Ovary (tissue), 10 donors: ENCODE measurements at places on chromosomes 13 and 19. TPM values are rescaled to one million over a fixed set of nuclear protein-coding genes. Genes with fewer than 3 reads are reported as not detected.

DNA sequence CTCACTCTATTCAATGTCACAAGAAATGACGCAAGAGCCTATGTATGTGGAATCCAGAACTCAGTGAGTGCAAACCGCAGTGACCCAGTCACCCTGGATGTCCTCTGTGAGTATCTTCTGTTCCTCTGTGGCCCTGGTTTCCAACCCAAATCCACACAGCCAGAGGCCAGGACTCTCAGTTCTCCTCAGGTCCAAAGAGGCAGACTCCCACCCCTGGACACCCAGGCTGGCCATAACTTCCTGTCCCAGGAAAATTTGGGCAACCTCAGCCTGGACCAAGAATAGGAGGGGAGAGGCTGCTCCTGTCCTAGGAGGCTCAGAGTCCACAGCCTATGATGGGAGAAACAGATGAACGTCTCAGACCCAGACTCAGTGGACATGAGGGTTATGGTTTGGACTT is 11.7 kb downstream of the CEACAM5 start:
- H3K36me3 ChIP-seq = no peaks in the 10 kb centered on the region
- H3K4me1 ChIP-seq = no peaks in the 10 kb centered on the region
- H3K27me3 ChIP-seq = no peaks in the 10 kb centered on the region
- no peak for DNase-seq
- no peak overlapping the region for H3K27ac ChIP-seq

The SLC25A41 gene
- polyA plus RNA-seq = 0.38 TPM

The ELANE gene
- 0.59 TPM for polyA plus RNA-seq

DNA sequence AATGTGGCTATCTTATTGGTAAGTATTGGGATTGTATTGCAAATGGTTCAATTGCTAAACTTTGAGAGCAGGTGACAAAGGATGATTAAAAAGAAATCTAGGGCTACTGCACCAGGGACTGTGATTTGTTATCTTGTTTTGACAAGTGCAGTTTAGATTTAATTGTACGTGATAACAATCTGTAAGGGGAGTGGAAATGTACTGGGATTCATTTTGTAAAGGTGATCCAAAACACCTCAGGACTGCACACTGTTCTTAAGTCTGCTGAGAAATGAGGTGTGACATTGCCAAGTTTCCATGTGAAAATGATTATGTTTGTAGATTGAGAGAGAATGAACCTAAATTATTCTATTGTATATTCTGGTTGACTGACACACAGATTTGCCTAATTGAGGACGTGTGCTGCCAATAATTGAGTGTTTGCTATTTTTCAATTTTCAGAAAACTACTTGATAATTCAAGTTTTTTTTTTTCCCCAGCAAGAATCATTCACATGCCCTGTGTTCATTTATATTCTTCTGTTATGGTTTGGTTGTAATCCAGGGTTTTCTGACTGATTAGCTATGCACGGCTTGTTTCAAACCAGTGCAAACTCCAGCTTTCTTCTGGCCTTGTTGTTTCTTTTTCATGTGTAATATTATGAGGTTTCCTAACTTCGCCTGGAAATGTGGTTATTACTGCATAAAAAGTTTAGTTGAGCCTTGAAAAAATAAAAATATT is 308.0 kb downstream of the OLFM4 start:
- no peak overlapping the region for H3K4me3 ChIP-seq
- no peak overlapping the region for H3K27ac ChIP-seq
- no peaks in the 10 kb centered on the region for H3K4me1 ChIP-seq
- H3K27me3 ChIP-seq = no peaks in the 10 kb centered on the region
- no peaks in the 10 kb centered on the region for H3K36me3 ChIP-seq
- DNase-seq = no peak

- no peaks in the 10 kb centered on the region for H3K27me3 ChIP-seq
- H3K36me3 ChIP-seq = no peaks in the 10 kb centered on the region
- H3K4me3 ChIP-seq = no peak overlapping the region
- H3K4me1 ChIP-seq = peaks cover 15% of the 10 kb centered on the region
- no peak overlapping the region for H3K27ac ChIP-seq
These were observed 1.6 kb upstream of the GAS6 start for GRCh38 chr13:113865427-113865826.

GRCh38 chr13:109370496-109370895 is 415.9 kb downstream of the IRS2 start:
- no peaks in the 10 kb centered on the region for H3K27me3 ChIP-seq
- no peak overlapping the region for H3K27ac ChIP-seq
- no peaks in the 10 kb centered on the region for H3K36me3 ChIP-seq
- no peaks in the 10 kb centered on the region for H3K4me1 ChIP-seq
- no peak overlapping the region for H3K4me3 ChIP-seq

DNA sequence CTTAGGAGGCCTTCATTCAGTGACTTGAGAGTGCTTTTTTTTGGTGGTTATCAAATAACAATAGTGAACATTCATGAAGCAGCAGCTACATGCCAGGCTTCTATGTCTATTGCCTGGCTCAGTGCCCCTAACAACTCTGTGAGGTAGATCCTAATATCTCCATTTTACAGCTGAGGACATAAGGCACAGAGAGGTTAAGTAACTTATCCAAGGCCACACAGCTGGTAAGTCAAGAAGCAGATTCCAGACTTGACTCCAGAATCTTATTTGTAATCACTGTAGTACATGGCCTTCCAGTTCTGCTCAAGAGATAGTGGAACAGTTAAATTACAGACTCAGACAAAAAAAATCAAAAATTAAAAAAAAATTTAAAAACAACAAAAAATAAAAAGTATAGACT is 26.8 kb downstream of the CKM start:
- no peak overlapping the region for H3K4me3 ChIP-seq
- no peaks in the 10 kb centered on the region for H3K27me3 ChIP-seq
- H3K36me3 ChIP-seq = no peaks in the 10 kb centered on the region
- no peak overlapping the region for H3K27ac ChIP-seq
- peaks cover 4% of the 10 kb centered on the region for H3K4me1 ChIP-seq

The ZNF527 gene
- polyA plus RNA-seq = 4.8 TPM

The KL gene
- 1.3 TPM for polyA plus RNA-seq

DNA sequence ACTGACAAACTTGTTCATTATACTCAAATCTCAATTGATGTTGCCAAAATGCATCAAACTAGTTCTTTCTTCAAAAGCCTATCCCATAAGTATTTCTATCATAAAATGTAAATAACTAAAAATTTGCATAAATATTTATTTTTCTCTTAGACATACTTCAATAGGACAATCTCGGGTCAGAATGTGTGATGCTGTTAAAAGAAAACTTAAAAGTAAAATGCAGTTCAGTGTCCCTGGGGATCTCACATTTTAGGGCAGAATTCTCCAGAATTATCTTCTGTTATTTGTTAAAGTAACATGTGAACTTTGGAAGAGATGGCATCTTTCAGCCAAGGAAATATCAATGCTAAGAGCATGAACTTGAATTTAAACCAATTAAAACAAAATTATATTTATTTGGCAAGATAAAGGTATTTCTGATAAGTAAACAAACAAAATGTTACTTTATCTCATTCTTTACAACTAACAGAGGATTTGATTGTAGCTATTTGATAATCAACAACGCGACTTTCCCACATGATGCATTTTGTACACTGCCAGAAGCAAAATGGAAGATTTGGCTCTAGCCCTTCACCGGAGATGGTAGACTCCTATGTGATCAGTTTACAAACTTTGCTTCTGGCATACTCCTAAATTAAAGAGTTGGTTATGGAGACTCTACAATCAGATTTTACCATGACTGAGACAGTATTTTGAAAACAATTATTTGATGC is 169.5 kb upstream of the EDNRB start:
- H3K36me3 ChIP-seq = no peaks in the 10 kb centered on the region
- no peak for DNase-seq
- no peak overlapping the region for H3K27ac ChIP-seq
- H3K4me1 ChIP-seq = no peaks in the 10 kb centered on the region
- H3K4me3 ChIP-seq = no peak overlapping the region

GRCh38 chr13:84655677-84656076 is 773.4 kb upstream of the SLITRK1 start:
- no peaks in the 10 kb centered on the region for H3K27me3 ChIP-seq
- no peak overlapping the region for H3K4me3 ChIP-seq
- no peaks in the 10 kb centered on the region for H3K36me3 ChIP-seq

The HIPK4 gene
- not detected for polyA plus RNA-seq

- no peaks in the 10 kb centered on the region for H3K27me3 ChIP-seq
- H3K4me3 ChIP-seq = no peak overlapping the region
- H3K27ac ChIP-seq = no peak overlapping the region
- no peak for DNase-seq
- H3K36me3 ChIP-seq = no peaks in the 10 kb centered on the region
These were observed 911.0 kb downstream of the UQCRFS1 start for GRCh38 chr19:28301961-28302360.

- H3K4me3 ChIP-seq = no peak overlapping the region
- no peak for DNase-seq
- H3K36me3 ChIP-seq = no peaks in the 10 kb centered on the region
- no peaks in the 10 kb centered on the region for H3K4me1 ChIP-seq
These were observed 139.5 kb downstream of the KCNRG start for GRCh38 chr13:50154697-50155096.

GRCh38 chr13:105972811-105973590 is 562.5 kb downstream of the EFNB2 start:
- no peaks in the 10 kb centered on the region for H3K36me3 ChIP-seq
- no peaks in the 10 kb centered on the region for H3K27me3 ChIP-seq
- no peak overlapping the region for H3K4me3 ChIP-seq
- no peak for DNase-seq

DNA sequence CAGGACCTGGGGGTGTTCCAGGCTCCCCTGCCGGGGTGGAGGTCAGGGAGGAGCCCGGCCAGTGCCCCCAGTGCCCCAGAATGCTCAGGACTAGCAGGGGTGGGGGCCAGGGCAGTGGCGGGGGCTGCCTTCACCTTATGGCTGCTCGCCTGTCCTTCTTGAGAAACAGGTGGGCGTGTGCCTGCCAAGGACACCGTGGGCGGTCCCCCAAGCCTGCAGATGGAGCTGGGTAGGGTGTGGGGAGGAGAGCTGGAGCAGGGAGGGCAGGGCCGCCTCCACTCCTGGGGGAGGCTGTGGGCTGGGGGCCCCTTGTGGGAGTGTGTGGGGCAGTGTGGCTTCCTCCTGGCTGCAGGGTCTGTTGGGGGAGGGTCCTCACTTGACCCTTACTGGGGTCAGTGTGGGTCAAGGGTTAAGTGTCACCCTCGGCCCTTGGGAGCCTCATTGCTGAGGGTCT is 160.1 kb downstream of the KDM4B start:
- peak; percentile 79 for DNase-seq
- H3K36me3 ChIP-seq = no peaks in the 10 kb centered on the region
- peaks cover 27% of the 10 kb centered on the region for H3K4me1 ChIP-seq
- no peaks in the 10 kb centered on the region for H3K27me3 ChIP-seq
- no peak overlapping the region for H3K27ac ChIP-seq
- no peak overlapping the region for H3K4me3 ChIP-seq

The ZNF491 gene
- polyA plus RNA-seq = 2.9 TPM

The PROZ gene
- polyA plus RNA-seq = not detected

DNA sequence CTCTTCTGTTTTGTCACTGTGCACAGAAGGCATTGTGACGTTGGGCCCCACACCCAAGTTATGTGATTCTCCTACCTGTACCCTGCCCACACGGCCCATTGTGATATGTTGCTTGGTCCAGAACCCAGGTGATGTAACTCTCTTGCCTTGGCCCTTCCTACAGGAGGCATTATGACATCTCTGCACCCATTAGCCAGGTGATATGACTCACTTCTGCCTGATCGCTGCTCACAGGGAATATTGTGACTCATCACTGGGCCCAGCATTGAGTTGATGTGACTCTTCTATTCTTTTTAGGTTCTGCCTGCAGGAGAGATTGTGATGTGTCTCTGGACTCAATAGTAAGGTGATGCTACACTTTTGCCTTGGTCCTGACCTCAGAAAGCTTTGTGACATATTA is 65.4 kb upstream of the ZNF91 start:
- no peak overlapping the region for H3K27ac ChIP-seq
- no peaks in the 10 kb centered on the region for H3K27me3 ChIP-seq
- no peak overlapping the region for H3K4me3 ChIP-seq
- H3K4me1 ChIP-seq = no peaks in the 10 kb centered on the region

The ZNF28 gene
- 3.4 TPM for polyA plus RNA-seq

DNA sequence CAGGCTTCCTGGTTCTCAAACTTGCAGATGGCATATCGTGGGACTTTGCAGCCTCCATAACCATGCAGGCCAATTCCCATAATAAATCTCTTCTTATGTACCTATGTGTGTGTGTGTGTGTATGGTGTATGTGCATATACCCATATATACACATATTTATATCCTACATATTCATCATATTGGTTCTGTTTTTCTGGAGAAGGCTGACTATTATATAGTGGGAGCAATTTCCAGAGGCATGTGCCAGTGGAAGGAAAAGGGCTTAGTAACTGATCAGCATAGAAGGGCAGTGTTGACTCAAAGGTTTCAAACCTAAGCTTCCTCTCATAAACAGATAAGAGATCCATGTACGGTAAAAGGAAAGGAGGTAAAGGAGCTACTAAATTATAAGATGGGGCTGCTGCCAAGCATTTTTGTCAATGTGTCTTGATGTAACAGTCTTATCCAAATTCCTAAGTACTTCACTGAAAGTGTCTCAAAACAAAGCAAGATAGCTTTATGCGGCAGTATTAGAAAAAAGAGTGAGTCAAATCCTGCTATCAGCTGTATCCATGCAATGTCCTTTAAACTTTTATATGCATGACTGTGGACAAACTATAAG is 432.1 kb downstream of the TBC1D4 start:
- no peak overlapping the region for H3K27ac ChIP-seq
- no peak overlapping the region for H3K4me3 ChIP-seq
- no peaks in the 10 kb centered on the region for H3K36me3 ChIP-seq
- DNase-seq = no peak
- H3K27me3 ChIP-seq = no peaks in the 10 kb centered on the region
- no peaks in the 10 kb centered on the region for H3K4me1 ChIP-seq

The GJB6 gene
- not detected for polyA plus RNA-seq

DNA sequence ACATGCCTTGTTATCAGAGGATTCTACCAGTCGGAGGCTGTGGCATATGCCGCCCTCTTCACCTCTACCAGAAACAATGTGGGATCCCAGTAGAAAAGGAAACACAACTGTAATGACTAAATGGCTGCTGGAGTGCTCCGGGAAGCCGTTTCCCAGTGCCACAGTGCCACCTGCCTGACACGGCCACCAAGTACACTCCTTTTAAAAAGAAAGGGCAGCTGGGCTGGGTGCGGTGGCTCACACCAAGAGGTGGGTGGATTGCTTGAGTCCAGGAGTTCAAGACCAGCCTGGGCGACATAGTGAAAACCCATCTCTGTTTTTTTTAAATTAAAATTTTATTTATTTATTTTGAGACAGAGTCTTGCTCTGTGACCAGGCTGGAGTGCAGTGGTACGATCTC is 67.3 kb downstream of the TRPM4 start:
- DNase-seq = no peak
- no peaks in the 10 kb centered on the region for H3K4me1 ChIP-seq
- H3K36me3 ChIP-seq = no peaks in the 10 kb centered on the region
- H3K27me3 ChIP-seq = no peaks in the 10 kb centered on the region
- no peak overlapping the region for H3K27ac ChIP-seq
